ENCODE measurements at places on chromosomes 1 and 21. TPM values are rescaled to one million over a fixed set of nuclear protein-coding genes. Genes with fewer than 3 reads are reported as not detected.
A peak's percentile ranks its signal among the peaks of the same experiment; 100 is the strongest.

- DNase-seq, result no peak
Measured at GRCh38 chr21:31470896-31471694, 127.0 kb upstream of the TIAM1 start.

GRCh38 chr1:160137216-160137862 is 14.1 kb upstream of the ATP1A4 start:
- DNase-seq, result no peak

- DNase-seq, result no peak
Measured at GRCh38 chr21:35850542-35851103, 209.7 kb downstream of the SETD4 start.

DNA sequence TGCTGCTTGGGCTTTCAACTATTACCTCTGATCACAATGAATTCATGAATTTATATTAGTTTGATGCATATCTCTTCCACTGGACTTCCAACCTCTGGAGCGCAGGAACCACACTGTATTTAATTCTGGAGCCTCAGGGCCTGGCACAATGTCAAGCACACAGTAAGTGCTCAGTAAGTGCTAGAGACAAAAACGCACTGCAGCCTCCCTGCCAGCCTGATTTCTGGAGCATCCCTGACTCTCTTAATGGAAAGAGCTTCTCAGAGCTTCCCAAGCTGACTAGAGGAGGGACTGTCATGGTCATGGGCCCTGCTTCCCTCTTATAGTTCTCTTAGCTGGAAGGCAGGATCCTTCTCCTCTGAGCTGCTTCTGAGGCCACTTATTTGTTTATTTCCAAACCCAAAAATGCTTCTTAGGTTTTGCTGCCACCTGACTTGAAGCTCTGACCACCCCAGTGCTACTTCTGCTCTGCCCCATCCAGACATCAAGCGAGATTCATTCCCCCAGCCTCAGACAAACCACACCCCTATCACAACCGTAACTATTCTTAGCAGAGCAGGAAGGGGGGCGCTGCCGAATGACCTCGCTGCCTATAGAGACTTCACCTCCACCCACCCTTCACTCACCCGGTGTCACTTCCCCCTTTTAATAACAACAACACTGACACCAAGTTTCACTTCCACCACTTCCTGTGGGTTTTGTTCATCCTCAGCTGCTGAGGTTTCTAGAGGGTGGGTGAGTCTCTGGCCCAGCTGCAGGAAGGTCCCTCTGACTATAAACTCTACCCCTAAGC is 33.6 kb downstream of the NUAK2 start:
- peak; percentile 52 for DNase-seq

Gene REN
- polyA plus RNA-seq, result 0.31 TPM

Gene TPRG1L
- polyA plus RNA-seq, result 35.1 TPM

DNA sequence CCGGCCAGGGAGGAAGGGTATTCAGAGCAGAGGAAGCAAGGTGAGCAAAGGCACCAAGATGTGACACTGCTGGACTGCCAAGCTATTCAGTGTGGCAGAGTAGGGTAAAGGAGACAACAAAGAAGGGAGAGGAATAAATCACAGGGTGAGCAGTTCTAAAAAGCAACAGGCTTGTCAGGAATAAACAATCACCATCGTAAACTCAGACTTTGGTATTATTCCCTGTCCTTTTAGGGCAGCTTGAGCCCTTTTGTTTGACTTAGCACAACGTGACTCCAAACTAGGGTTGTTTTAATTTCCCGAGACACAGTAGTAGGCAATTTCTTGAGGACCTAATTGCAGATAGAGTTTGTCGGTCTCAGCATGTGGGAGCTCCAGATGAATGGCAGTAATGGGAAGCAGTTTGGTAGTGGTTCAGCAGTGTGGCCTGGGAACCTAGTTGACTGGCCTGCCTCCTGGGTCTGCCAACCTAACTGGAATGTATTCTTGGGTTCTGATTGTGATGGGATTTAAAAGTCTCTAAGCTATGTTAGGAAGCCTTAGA is 4.3 kb downstream of the CR1L start:
- DNase-seq, result no peak

Gene CDC7
- 3.9 TPM for polyA plus RNA-seq

DNA sequence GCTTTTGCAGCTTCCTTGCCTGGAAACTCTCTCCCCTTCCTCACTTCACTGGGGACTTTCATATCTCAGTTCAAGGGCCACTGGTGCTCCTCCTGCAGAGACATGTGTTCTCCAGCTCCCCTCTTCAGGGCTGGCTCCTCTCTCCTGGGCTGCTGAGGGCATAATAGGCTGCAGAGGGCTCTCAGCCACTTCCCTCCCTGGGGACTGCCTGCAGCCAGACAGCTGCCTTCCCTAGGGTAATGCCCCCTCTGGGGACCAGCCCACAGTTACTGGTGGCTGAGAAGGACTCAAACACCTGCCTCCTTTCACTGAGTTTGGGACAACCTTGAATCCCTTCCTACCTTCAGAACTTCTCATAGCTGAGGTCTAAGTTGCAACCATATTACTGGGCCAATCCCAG is 104.8 kb upstream of the POU3F1 start:
- no peak for DNase-seq

Gene LRRIQ3
- polyA plus RNA-seq, result 0.65 TPM

DNA sequence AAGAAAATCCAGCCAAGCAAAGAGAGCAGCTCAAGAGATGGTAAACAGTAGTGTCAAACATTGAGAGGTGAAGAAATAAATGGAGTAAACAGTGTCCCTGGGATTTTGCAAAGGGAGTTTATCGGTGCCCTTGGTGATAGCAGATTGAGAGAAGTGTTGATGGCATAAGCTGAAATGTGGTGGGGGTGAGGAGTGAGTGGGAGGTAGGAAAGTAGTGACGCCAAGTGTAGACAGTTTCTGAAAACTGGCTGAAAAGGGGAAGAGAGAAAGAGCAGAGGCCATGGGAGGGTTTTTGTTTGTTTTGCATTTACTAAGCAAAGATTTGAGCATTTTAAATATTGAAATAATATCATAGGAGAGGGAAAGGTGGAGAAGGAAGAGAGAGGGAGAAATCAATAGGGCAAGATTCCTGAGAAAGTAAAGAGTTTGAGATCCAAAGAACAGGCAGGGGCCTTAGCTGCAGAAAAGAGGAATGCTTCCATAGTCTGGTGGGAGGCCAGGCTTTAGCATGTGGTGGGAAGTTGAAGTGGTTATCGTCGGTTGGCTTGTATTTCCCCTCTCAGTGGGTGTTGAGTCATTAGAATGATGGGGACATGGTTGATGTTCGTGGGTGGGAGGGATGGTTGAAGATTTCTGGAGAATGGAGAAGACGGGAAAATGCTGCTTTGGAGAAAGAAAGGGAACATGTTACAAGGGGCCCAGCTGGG is 26.8 kb upstream of the RASAL2 start:
- DNase-seq, result no peak

Gene MIGA1
- polyA plus RNA-seq, result 2.7 TPM

Gene S100A7A
- not detected for polyA plus RNA-seq

DNA sequence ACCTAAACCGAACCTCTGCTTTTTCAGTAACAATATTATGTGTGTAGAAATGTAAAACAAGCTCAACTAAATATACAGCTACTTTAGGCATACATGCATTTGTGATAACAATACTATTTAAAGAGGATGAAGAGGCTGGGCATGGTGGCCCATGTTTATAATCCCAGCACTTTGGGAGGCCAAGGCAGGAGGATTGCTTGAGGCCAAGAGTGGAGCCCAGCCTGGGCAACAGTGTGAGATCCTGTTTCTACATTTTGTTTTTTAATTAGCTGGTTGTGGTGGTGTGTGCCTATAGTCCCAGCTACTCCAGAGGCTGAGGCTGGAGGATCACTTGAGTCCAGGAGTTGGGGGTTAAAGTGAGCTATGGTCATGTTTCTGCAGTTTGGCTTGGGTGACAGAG is 73.6 kb upstream of the LYPLAL1 start:
- DNase-seq, result no peak

DNA sequence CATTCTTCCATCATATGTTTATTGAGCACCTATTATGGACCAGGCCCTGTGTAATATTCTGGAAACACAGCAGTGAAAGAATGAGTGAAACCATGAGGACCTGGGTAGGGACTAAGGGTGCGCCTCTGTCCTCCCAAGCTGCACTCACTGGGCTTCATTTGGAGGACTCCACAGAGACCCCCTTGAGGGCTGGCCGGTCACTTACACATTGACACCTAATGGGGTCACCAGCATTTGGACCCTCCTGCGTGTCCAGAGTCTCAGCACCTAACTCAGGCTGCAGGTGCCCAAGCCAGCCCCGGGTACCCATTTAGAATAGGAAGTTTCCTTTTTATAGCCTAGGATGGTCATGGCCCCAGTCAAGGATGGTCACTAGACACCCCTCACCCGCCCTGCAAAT is 2.8 kb upstream of the FNDC5 start:
- DNase-seq, result no peak

DNA sequence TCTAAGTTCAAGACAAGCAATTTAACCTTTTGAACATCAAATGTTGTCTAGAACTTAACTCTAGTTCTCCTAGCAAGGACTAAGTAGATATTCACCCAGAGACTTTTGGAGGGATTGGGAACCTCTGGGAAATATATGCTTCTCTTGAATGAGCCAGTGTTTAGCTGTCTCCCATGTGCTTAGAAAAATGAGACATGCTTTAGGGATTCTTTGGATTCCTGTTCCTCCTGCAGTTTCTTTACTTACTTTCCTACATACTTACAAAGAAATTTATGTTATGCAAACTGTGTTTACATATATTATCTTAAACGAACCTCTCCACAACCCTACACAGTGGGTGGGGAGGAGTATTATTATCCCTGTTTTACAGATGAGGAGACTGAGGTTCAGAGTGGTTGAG is 39.2 kb downstream of the RNASEL start:
- no peak for DNase-seq

DNA sequence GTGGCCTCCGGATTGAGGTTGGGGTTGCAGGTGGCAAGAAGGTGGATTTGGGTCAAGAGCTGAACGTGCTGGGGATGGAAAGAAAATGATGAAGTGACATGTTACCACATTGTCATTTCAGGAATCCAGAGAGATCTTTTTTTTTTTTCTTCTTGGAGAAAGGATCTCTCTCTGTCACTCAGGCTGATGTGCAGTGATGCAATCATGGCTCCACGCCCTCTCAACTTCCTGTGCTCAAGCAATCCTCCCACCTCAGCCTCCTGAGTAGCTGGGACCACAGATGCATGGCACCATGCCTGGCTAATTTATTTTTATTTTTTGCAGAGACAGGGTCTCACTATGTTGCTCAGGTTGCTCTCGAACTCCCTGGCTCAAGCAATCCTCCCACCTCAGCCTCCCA is 80.6 kb downstream of the GON4L start:
- no peak for DNase-seq

GRCh38 chr1:108882837-108883236 is 6.1 kb downstream of the GPSM2 start:
- no peak for DNase-seq

- DNase-seq, result no peak
Measured at GRCh38 chr1:201212461-201213055, 21.9 kb downstream of the IGFN1 start.

GRCh38 chr1:228457017-228457395 is 30.2 kb upstream of the RNF187 start:
- no peak for DNase-seq

DNA sequence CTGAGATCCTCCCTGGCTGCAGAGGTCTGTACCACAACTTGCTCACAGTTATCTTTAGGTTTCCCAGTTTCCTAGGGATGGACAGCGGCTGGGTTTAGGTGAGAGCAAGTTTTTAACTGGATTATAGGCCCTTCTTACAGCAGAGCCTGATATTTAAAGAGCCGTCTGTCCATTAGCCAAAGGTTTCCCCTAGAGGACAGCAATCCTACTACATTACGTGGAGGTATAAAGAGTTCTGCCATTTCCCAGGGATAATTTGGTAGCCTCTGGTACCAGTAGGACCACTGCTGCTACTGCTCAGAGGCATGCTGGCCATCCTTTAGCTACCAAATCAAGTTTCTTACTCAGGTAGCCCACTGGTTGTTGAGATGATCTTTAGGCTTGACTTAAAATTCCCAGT is 21.9 kb upstream of the FCGR2A start:
- no peak for DNase-seq

GRCh38 chr21:28268685-28269084 is 724.0 kb downstream of the LTN1 start:
- DNase-seq, result no peak

DNA sequence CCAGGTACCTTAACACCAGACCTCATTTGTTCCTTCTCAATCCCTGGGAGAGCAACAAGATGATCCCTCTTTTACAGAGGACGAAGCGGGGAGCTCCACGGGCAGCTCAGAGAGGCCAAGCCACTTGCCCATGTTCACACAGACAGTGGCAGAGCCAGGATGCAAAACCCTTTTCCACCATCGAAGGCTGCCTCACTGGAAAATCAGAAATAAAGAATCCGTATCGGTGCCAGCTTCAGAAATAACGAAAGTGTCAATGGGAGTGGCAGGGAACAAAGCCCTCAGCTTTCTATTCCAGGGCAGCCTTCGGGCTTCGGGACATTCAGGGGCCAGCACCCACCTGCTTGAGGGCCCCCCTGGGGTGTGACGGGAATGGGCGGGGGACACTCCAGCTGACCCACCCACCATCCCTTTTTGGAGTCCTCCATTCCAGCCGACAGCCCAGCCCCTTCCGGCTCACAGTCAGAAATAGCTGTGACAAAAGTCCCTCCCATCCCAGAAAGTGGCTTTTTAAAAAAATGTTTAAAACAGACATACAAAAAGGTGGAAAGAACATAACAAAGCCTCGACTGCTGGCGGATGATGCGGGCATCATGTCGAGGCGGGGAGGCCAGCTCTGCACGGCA is 6.0 kb downstream of the IFFO2 start:
- DNase-seq, result peak; percentile 68

Gene IL6R
- 30.8 TPM for polyA plus RNA-seq

Gene PAQR6
- 2.6 TPM for polyA plus RNA-seq

Gene AMPD1
- polyA plus RNA-seq, result not detected

Gene TNFRSF1B
- polyA plus RNA-seq, result 246 TPM

Gene GPR137B
- 7.0 TPM for polyA plus RNA-seq

Gene PDZK1IP1
- 324 TPM for polyA plus RNA-seq

DNA sequence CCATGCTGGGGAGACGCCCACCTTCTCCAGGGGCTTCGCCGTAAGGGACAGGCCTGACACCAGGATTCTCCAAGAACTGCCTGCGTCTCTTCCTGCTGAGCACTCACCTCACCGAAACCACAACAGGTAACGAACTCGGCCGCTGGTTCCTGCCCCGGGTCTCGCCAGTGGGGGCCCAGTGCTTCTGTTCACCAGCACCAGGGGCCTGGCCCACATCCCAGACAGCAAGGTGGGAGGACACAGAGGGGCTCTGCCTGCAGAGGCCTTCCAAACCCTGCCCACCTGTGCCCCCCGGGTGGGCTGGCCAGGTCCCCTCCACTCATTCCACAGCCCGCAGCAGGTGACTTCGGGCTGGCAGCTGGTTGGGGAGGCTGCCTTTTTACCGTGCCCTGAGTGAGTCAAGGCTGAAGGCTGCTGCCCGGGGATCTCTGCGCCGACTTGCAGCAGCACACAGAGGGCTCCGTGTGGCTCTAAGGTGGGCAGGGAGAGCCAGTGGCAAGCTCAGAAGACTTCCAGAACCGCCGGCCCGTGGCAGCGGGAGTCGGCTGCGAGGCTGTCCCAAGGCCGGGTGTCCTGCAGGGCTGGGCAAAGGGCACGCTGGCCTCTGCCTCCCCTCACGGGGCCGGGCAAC is 14.7 kb upstream of the COL18A1 start:
- peak; percentile 3 for DNase-seq
